ENCODE measurements at places on chromosomes 6 and 20.

DNA sequence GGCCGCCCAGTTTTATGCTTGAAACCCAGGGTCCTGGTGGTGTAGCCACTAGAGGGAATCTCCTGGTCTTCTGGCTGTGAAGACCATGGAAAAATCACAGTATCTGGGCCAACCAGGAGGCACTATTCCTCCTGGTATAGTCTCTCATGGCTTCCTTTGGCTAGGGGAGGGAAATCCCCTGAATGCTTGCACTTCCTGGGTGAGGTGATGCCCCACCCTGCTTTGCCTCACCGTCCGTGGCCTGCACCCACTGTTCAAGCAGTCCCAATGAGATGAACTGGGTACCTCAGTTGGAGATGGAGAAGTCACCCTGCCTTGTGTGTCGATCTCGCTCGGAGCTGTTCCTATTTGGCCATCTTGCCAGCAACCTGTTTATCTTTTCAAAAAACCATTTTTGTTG is 10.1 kb upstream of the ZNF337 start:
- no peak for DNase-seq

GRCh38 chr20:16553101-16553500 is 20.1 kb downstream of the KIF16B start:
- peak; percentile 73 for DNase-seq

DNA sequence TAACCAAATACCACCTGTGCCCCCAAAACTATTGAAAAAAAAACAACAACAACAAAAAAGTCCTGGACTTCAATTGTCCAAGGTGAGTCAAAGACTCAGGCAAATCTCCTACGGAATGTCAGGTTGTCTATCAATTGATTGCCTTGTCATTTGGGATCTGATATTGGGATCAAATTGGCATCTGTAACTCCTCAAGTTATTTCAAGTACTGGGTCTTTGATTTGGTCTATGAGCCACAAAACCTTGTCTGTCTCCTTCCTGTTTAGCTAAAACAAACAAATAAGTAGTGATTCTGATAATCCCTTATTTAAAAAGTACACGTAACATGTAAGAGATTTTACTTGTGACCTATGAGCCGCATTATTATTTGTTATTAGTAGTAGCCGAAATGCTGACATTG is 231.6 kb upstream of the ZNF217 start:
- no peak for DNase-seq

- no peak for DNase-seq
Observed at GRCh38 chr6:158205169-158205944, 37.2 kb downstream of the GTF2H5 start.

DNA sequence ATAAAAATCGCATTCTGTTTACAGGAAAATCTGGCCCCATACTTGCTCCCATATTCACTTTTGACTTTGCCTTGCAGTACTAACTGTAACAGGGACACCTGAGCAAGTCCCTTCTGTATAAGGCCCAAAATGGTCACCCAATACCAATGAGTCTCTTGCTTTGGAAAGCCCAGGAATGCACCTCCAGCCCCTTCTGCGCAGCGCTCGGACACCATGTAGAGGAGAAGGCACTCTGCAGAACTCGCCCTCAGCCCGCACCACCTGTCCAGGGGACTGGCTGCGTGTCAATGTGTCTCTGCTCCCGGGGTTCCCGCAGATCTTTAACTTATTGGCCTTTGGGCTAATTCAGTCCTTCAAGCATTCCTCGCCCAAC is 746 bp upstream of the PRND start:
- DNase-seq: no peak

DNA sequence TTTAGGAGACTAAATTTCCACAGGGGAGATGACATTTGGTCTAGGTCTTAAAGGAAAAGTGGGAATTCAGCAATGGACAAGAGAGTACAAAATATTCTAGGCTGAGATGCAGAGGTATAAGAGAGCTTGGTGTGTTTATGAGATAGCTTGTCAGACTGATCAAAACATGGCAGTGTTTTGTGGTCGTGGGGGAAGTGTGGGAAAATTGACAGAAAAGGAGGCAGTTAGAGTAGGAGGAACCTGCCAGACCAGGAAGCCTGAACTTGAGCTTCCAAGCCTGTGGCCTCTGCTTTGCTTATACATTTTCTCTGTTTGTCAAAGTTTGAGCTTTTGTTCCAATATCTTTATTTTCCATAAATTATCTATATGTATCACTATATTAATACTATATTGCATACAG is 69.5 kb upstream of the MAP3K7 start:
- DNase-seq: no peak

DNA sequence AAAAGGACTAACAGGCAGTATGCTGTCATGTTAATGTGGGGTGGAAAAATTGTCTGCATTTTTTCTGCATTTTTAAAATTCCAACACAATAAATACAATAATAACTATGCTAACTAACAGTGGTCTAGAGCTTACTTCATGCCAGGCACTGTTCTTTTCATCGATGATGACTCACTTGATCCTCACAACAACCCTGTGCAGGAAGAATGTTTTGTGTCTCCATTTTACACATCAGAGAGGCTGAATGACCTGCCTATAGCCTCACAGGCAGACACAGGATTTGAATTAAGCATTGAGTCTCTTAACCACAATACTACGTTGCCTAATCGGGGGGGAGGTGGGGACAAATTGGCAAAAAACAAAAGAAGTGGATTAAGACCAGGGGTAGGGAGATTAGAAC is 26.9 kb upstream of the FANCE start:
- DNase-seq: peak; percentile 98

- DNase-seq: no peak
Observed at GRCh38 chr20:24493661-24494459, 24.4 kb downstream of the SYNDIG1 start.

GRCh38 chr6:131177996-131178395 is 42.7 kb downstream of the AKAP7 start:
- no peak for DNase-seq

GRCh38 chr6:158910484-158911440 is 89.2 kb downstream of the RSPH3 start:
- DNase-seq: no peak

- no peak for DNase-seq
Observed at GRCh38 chr6:89385156-89385667, 26.9 kb downstream of the RRAGD start.

- DNase-seq: peak; percentile 76
Observed at GRCh38 chr20:32476684-32477593, 108.2 kb downstream of the NOL4L start.

- DNase-seq: no peak
Observed at GRCh38 chr6:156190270-156190669, 586.9 kb upstream of the ARID1B start.

DNA sequence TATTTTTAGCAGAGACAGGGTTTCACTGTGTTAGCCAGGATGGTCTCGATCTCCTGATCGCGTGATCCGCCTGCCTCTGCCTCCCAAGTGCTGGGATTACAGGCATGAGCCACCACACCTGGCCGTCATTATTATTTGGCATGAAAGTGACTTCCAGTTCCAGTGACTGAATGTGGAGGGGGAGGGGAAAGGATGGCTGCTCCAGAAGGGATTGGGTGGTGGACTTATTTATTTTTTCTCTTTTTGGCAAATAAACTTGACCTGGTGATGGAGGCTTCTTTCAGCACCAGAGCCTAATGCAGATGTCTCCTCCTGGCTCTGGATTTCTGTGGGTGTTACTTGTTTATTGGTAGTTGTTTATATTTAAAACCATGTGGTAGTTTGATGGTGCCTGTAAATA is 16.9 kb upstream of the SLC22A23 start:
- no peak for DNase-seq

GRCh38 chr20:11255860-11256259 is 582.1 kb upstream of the JAG1 start:
- DNase-seq: no peak

GRCh38 chr6:35251949-35252348 is 7.6 kb upstream of the ZNF76 start:
- no peak for DNase-seq

DNA sequence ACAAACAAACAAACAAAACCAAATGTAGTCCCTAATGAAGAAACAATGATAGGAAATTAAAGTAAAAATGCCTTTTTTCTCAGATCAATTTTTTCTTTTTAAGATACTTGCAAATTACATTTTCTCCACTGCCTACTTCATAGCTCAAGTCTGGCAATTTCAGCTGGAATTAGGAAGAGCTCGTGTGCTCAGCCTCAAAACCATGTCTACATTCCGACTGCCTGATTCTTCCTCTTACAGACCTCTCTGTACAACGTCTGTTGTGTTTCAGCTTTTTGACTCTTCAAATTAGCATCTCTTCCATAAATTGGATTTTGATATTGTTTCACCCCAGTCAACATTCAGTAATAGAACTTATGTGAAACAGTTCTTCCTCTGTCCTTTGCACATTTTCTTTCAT is 9.3 kb upstream of the EDN1 start:
- peak; percentile 4 for DNase-seq

- DNase-seq: no peak
Observed at GRCh38 chr6:111775145-111775922, 97.9 kb downstream of the FYN start.

DNA sequence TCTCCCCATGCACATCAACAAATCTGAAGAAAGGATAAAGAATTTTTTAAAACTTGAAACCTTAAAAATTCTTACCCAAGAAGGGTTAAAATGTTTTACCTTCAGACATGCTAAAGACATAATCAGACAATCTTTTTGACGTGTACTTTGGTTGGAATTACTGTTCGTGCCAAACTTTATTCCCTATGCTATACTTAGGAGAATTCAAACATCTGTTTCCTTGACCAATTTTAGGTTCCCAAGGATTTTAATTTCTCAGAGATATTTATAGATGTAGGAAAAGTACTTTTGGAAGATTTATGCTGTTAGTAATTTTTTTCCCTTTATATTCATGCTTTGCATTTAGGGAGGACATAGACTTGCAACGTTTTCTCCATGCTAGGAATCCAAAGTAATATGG is 108.4 kb downstream of the AFG1L start:
- no peak for DNase-seq

DNA sequence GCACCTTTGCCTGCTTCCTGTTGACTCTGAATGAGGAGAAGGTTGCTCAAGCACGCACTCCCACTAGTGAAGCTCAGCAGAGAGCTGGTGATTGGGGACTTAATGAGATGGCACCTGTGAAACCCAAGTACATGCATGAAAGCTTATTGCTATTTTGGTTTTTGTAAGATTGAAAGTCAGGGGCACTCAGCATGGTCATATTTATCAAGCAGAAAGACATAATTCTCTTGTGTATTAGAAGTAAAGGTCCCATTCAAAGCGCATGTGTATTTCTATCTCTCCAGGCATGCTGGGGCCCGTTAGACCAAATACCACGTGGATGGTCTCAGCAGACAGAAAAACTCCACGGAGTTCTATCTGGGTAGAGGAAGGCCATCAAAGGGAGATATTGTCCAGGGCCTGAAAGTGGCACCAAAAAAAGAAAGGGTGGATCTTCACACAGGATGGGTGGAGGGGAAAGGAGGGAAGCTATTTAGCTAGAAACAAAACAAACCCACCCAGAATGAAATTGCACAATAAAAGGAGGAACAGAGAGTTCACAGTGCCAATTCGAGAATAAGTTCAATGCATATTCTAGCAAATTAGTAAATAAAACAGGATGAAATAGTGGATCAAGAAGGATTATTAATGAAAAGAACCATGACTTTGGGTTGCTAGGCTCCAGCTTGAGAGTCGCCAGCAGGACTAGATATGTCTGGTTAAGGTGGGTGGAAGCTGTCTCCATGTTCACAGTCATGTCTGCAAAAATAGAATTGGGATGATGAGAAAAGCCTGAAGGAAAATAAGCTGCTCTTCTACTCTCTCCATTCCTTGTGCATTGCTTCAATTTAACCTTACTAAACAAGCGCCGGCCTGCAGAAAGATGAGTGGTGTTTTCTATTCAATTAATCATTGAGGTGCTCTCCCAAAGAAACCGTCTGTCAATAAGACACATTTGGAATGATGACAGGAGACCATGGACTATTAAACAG is 224.9 kb upstream of the DTNBP1 start:
- no peak for DNase-seq

DNA sequence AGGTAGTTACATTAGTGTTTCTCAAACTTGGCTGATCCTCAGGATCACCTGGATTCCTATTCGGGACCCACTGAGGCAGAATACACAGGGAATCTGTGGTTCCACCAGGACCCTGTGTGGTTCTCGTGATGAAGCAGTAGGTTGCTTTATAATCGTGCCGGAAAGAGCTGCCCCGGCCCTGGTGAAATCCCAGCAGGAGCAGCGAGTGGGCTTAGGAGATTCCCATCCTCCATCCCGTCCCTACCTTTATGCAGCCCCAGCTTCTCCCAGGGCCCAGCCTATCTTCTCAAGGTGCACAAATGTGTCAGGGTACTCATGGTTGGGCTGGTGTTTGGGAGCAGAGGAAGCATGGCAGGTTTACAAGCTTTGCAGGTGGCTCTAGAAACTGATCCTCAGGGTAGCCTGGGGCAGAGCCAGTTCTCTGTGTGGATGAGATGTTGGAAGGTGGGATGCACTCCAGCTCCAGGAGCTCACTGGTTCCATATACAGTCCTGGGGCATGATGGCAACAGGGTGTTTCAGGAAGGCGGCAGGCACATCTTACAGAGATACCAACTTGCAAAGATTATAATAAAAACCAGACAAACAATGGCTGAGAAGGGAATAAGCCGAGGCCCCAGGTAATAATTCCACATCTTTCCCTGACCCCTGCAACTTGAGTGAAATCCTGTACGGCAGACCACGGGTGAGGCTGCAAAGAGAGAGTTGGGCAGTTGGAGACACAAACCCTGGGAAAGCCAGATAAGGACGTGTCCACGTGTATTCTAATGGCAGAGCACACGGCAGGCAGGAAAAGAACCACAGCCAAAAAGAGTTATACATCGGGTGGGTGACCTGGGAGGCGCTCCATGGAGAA is 5.9 kb downstream of the SLC22A1 start:
- DNase-seq: no peak

DNA sequence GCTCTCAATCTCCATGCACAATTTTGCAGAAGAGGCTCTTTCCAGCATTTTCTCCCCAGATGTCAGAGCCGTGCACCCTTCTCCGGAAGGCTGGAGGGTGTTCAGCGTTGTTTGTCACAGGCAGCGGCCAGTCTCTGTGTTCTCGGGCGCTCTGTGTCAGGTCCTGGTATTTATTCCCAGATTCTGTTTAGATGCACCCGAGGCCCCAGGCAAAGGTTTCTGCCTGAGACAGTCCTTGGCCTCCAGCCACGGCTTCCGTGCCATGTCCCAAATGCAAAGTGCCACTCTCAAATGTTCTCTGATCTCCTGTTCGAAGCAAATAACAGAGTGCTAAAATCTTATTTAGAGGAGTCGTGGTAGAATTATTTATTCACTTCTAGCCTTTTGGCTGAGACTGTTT is 140.3 kb upstream of the AGPAT4 start:
- DNase-seq: no peak

GRCh38 chr6:13762611-13763441 is 51.2 kb upstream of the RANBP9 start:
- peak; percentile 90 for DNase-seq

- DNase-seq: no peak
Observed at GRCh38 chr6:140988780-140989179, 1143.9 kb upstream of the GJE1 start.

- no peak for DNase-seq
Observed at GRCh38 chr20:38129893-38130609, 35.0 kb downstream of the TGM2 start.

- no peak for DNase-seq
Observed at GRCh38 chr6:102126488-102126887, 733.0 kb downstream of the GRIK2 start.

Measured in osteoblast (primary cell).